ENCODE measurements at places on chromosomes 2 and 18.

- DNase-seq, result no peak
These were observed 472.7 kb upstream of the TRIB2 start for GRCh38 chr2:12244070-12244469.

DNA sequence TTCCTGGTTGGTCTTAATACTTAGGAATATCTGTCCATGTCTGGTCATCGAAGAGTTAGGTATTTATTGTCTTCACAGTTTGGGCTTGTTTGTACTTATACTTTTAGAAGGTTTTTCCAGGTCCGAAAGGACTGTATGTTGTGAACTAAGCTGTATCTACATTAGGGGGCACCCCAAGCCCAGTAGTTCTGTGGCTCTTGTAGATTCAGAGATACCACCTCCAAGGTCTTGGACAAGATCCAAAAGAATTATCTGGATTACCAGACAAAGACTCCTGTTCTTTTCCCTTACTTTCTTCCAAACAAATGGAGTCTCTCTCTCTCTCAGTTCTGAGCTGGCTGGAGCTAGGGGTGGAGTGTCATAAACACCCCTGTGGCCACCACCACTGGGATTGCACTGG is 328.7 kb downstream of the ZNF804A start:
- no peak for DNase-seq

- no peak for DNase-seq
These were observed 92.6 kb upstream of the TMEM18 start for GRCh38 chr2:769771-770170.

- DNase-seq, result no peak
These were observed 91.1 kb upstream of the CDH2 start for GRCh38 chr18:28267878-28268625.

- DNase-seq, result no peak
These were observed 63.3 kb downstream of the NEB start for GRCh38 chr2:151670846-151671597.

GRCh38 chr2:187206071-187206470 is 242.0 kb downstream of the CALCRL start:
- DNase-seq, result no peak

All from NCI-H1436 treated with DMSO at 0.1 percent for 48 hours (cell line).